ENCODE measurements at places on chromosomes 16 and 17.

GRCh38 chr17:58245428-58246103, 7.2 kb downstream of the LPO start:
- no peak for DNase-seq

- DNase-seq = no peak
Measured at GRCh38 chr17:28033972-28034714, 8.3 kb upstream of the NLK start.

DNA sequence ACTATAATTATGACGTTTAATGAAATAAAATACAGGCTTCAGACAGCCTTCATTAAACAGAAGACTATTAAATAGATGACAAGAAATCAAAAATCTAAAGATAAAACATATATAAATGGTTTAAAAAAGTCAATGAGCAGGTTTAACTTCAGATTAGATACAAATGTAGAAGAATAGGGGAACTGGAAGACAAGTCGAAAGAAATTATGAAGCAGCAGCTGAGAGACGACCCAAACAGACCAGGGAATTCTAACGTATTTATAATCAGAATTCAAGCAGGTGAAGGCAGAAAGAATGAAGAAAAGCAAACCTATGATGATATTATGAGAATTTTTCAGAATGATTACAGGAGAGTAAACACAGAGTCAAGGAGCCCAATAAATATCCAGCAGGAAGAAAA, 235.1 kb upstream of the XYLT1 start:
- DNase-seq = no peak

GRCh38 chr17:30369995-30370394, 8.7 kb upstream of the CPD start:
- no peak for DNase-seq

DNA sequence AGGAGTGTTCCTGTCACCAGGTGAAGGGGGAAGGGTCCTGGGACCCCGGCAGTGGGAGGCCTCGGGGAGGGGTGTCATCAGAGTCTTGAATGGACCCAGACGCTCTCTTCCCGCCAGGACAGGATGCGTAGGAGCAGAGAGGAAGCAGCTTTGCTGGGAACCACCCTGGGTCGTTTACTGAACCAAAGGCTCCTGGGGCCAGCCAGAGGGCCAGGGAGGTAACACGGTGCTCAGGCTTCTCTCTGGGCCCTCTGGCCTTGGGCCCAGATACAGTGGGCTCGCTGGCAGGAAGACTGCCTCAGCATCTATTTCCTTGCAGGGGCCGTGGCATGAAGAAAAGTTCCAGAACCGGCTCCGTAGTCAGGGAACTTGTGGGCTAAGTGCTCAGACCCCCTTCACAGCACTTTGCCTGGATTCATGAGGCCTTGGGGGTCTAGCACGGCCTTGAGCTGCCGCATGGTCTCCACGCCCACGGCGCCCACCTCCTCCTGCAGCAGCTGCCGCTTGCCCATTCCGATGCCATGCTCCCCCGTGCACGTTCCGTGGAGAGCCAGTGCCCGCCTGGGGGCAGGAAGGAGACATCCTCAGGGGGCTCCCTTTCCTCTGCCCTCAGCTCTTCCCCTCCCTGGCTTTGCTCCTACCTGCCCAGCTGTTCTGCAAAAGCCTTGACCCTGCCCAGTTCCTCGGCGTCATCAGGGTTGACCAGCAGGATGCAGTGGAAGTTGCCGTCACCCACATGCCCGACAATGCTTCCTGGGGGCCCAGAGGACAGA, 4.4 kb downstream of the LDHD start:
- DNase-seq = no peak

DNA sequence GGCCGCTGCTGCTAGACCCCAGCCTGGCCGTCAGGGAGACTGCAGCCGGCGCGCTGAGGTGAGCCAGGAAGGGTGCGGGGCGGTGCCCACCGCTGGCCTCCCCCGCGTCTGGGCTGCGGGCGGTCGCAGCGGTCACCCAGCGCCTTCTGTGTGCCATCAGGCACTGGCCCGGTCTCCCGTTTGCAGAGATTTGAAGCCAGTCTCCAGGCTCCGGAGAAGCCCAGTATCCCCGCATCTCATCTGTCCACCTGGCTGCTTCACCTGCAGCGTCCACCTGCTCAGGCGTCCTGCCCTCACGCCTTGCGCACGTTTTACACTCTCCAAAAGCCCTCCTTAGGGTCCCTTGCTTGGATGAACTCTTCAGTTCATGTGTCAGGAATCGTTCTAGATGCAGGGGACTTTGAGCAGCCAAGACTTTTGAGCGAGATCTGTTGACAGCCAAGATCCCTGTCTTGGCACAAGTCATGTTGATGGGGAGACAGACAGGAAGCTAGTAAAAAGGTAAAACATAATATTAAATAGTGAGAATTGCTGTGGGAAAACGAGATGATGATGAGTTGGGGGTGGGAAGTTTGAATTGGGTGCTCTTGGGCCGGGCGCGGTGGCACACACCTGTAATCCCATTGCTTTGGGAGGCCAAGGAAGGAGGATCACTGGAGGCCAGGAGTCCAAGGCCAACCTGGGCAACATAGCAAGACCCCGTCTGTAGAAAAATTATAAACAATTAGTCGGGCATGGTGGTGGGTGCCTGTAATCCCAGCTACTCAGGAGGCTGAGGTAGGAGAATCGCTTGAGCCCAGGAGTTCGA, 916 bp downstream of the HEATR3 start:
- no peak for DNase-seq

DNA sequence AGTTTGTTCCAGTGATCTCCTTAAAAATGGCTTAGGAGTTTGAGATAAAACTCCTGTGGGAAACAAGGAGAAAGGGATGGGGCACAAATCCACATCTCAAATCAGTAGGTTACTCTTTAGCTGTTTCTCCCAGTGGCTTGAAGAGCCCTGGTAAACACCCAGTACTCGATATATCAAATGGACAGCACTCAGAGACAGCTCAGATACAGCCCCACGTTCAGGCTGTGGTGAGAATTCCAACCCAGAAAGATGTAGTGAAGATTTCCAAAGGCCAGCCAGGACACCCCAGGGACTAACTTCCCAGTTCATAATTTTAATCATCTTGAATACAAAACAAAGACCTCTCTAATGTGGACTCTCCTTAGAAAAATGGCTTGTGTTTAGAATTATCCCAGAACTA, 6.4 kb upstream of the VEZF1 start:
- no peak for DNase-seq
